ENCODE measurements at places on chromosomes 11 and 22.

GRCh38 chr11:46675288-46675851 lies 25.0 kb downstream of the ARHGAP1 start:
- no peak for DNase-seq

DNA sequence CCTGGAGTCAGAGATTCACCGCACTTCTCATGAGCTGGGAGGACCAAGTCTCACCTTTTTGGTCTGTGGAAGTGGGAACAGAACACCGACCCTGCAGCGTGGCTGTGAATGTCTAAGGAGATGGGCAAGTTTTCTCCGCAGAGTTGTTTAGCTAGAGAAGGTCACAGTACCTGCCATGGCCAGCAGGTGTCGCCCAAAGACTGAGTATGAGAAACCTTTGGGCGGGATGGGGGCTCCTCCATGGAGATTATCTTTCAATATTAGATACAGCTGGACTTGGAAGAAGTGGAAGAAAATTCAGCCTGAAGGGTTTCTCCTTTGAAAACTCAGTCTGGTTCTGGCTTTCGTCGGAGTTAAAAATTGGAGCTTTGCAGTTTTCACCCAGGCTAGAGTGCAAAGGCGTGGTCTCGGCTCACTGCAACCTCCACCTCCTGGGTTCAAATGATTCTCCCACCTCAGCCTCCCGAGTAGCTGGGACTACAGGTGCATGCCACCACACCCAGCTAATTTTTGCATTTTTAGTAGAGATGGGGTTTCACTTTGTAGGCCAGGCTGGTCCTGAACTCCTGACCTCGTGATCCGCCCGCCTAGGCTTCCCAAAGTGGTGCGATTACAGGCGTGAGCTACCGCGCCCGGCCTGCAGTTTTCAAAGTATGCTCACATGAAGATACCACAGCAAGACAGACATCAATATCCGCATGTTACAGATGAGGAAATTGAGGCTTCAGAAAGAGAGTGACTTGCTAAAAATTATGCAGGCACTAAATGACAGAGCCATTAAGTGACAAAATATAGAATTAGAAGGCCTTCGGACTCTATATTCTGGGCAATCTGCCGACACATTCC lies 10.7 kb upstream of the DSCAML1 start:
- peak; percentile 49 for DNase-seq

- no peak for DNase-seq
Observed at GRCh38 chr11:116086426-116086825, 582.2 kb upstream of the CADM1 start.

DNA sequence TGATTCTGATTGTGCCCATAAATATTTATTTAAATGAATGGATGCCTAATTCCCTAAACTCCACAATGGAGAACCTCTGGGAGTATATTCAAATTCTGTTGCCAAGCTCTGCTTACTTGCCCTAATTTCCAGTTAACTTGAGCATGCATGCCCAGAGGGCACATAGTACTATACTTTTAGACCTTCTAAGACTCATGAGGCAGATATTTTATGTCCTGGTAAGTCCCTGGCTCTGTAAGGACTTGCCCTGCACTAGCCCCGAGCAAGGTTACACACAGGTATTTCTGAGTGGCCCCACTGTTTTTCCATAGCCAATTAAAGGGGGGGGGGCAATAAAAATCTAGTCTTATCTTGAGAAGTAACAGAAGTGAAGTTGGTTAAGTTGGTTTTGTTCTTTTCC lies 21.1 kb upstream of the CAPRIN1 start:
- no peak for DNase-seq

DNA sequence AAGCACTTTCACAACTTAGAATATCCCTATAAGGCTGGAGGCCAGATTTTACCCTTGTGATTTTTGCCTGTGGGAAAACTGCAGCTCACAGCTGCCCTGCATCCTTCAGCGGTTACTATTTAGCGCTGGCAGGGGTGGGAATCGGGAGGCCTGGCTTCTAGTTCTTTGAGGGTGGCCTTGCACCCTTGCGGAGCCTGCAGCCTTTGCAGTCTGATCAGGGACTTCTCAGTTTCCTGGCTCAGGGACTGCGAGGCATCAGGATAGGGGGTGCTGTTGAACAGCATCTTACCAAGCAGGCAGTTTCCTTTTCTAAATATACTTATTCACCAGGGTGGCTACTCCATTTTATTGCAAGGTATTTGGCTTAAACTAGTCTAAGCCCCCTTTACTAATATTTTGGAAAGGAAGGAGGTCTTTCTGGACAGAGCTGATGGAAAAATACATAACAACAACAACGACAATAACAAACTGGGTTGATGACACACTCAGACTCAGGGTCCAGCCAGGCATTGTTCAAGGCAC lies 2.9 kb upstream of the APOA1 start:
- no peak for DNase-seq
